ENCODE measurements at places on chromosomes 6 and 20. TPM values are rescaled to one million over a fixed set of nuclear protein-coding genes. Genes with fewer than 3 reads are reported as not detected.

Gene PTCHD4
- not detected for total RNA-seq

Gene SIRPD
- total RNA-seq: not detected

Gene GNMT
- total RNA-seq: 1.5 TPM

Gene BTNL2
- total RNA-seq: not detected

Gene HLA-DRB1
- total RNA-seq: 39.8 TPM

Gene ABHD12
- total RNA-seq: 12.5 TPM

Gene GRM1
- total RNA-seq: not detected

Gene DNAH8
- total RNA-seq: 0.05 TPM

Gene KCNK16
- not detected for total RNA-seq

Gene LY6G6F
- total RNA-seq: 1.6 TPM

Gene XPO5
- 38.3 TPM for total RNA-seq

Gene PRSS35
- 0.17 TPM for total RNA-seq

Gene TCP11
- total RNA-seq: not detected

Gene TNXB
- total RNA-seq: 7.3 TPM

Gene LY6G6D
- not detected for total RNA-seq

Gene GPR63
- total RNA-seq: 0.80 TPM

Gene CDH26
- 0.37 TPM for total RNA-seq

Gene KCNS1
- not detected for total RNA-seq

Gene RBBP9
- total RNA-seq: 6.0 TPM

All from T-helper 17 cell (primary cell).